Activated T-helper 1 cell treated with Interleukin-2 at 50 U/mL for 16 hours (primary cell): ENCODE measurements at places on chromosomes 7 and 10.
A peak's percentile ranks its signal among the peaks of the same experiment; 100 is the strongest.

GRCh38 chr7:157299613-157300368 lies 37.0 kb upstream of the DNAJB6 start:
- DNase-seq = peak; percentile 13

- DNase-seq = no peak
These were observed 305.8 kb downstream of the KIF20B start for GRCh38 chr10:90007226-90007625.

DNA sequence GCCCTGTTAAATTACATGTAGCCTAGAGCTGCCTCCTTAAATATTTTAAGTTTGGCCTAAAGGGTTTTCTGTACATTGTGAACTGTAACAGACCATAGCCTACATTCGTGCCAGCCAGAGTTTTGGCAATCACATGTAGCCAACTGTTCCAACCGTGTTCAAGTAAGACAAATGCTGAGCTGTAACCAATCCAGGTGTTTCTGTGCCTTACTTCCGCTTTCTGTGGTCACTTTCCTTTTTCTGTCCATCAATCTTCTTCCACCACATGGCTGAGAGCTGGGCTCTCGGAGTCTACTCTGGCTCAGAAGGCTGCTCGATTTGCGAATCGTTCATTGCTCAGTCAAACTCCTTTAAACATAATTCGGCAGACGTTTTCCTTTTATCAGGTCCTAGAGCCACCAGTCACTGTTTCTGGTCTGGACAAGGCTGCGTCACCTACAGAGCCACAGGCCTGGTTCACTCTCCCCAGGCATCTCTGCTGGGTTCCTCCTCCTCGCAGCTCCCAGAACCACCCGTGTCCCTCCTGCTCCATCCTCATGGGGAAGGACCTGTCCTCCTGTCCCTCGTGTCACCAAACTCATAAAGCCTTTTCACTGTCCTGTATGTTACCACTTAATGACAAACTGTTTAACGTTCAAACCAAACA lies 158.0 kb upstream of the RHEB start:
- no peak for DNase-seq

- DNase-seq = no peak
These were observed 3.1 kb downstream of the GPER1 start for GRCh38 chr7:1090686-1091643.

- DNase-seq = no peak
These were observed 11.4 kb upstream of the HSPA12A start for GRCh38 chr10:116753759-116754158.

DNA sequence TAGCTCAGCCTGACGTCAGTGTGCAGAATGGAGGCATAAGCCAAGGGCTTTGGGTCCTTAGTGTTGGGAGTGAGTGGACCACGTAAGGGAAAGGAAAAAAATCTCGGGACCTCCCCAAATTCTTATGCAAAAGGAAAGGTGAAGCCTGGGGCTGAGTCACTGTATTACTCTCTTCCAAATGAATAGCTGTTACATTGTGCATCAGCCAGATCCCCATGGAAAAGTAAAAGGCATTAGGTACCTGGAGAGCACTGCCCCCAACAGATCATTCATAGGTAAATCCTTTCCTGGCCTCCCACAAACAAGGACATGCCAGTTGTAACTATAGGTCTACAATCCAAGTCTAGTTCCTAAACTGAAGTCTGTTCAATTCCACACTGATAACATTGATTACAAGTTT lies 170.5 kb downstream of the C1GALT1 start:
- no peak for DNase-seq

DNA sequence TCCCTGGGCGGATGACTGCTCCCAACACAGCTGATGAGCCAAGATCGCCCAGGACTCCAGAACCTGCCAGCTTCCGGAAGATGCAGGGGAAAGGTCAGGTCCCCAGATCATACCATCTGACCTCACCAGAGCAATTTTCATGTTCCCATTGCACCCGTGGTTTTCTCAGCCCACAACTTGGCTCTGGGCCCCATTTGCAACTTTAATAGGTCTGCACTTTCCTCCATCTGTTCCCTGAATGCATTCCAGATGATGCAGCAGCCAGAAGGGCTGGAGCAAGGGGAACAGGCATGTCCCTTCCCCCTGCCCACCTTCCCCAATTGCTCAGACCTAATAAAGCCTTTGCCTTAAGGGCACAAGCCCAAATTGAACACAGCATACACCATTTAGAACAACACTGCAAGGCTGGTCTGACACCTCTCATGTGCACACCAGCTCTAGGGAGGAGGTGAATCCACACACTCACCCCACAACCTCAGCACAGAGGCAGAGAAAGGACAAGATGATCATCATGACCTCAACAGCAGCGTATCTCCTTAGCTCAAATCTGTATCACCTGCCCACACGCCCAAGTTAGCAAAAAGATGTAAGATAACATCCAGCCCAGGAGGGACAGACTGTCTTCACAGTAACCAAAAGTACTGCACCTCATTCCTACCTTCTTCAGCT lies 87.5 kb downstream of the PLXNA4 start:
- DNase-seq = no peak

GRCh38 chr10:47311193-47311931 lies 10.9 kb upstream of the GDF2 start:
- DNase-seq = peak; percentile 39

DNA sequence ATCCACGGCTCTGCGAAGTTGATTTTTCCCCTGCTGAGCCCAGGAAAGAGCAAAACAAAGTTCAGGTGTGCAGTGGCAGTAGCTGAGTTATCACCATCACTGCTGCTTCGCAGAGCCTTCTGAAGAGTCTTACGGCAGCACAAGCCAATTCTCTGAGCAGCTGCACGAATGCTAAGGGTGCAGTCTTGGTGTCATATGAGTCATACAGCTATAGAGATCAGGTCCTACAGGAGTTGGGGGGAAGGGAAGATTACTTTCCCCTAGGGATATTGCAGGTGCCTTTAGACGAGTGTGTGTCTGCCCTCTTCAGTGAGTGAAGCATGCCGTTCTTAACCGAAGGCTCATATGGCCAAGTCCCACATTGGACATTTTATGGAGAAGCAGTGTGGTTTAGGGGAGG lies 227.8 kb downstream of the CELF2 start:
- no peak for DNase-seq

DNA sequence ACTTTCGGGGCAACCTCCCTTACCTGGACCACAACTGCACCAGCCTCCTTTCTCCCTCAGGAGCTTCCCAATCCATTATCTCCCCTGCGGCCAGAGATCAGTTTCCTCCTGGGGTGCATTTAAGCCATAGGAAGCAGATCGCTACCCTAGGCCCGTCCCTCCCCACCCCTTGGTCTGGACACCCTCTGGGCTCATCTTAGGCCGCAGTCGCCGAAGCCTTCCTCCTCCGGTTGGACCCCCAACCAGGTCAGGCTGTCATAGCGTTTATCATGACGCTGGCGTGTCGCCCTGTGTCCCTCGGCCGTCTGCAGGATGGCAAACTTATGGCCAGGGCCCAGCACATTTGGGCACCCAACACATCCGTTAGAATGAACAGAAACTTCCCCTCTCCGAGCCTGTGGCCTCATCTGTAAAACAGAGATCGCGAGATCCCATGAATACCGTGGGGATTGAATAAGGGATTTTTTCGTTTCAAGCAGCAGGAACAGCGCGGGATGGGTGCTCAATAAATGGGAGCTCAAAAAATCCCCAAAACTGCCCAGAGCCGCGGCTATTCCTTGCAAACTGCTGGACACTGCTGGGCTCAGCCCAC lies 669 bp upstream of the AP5Z1 start:
- no peak for DNase-seq

- DNase-seq = no peak
These were observed 89.0 kb downstream of the SEPTIN7 start for GRCh38 chr7:35889870-35890269.

- no peak for DNase-seq
These were observed 76.6 kb downstream of the CYP26A1 start for GRCh38 chr10:93150289-93150688.
